ENCODE measurements at places on chromosomes 12 and 14.

GRCh38 chr12:55681142-55682077 lies 26.3 kb downstream of the ITGA7 start:
- DNase-seq = no peak

DNA sequence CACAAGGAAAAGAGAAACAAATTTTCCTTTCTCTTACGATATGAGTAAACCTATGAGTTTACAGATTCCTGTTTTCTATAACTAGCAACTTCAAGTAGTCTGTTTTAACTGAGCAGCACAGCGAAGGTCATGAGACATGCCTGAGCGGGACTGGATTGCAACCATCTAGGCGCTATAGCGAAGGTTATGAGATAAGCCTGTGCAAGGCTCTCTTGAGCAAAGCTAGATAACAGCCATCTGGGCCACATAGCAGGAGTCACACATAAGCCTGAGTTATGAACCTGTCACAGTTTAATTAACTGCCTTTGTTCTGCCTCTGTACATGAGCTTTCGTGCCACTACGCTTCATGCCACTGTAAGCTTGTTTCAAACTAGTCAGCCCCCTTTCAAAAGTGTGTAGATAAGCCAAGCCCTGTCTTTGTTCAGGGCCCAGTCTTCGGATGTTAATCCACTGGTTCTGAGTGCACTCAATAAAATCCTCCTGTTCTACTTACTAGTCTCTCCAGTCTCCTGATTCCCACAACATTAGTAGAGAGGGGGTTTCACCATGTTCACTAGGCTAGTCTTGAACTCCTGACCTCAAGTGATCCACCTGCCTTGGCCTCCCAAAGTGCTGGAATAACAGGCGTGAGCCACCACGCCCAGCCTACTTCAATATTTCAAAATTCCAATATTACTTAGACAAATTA lies 47.1 kb downstream of the SEC23A start:
- no peak for DNase-seq

DNA sequence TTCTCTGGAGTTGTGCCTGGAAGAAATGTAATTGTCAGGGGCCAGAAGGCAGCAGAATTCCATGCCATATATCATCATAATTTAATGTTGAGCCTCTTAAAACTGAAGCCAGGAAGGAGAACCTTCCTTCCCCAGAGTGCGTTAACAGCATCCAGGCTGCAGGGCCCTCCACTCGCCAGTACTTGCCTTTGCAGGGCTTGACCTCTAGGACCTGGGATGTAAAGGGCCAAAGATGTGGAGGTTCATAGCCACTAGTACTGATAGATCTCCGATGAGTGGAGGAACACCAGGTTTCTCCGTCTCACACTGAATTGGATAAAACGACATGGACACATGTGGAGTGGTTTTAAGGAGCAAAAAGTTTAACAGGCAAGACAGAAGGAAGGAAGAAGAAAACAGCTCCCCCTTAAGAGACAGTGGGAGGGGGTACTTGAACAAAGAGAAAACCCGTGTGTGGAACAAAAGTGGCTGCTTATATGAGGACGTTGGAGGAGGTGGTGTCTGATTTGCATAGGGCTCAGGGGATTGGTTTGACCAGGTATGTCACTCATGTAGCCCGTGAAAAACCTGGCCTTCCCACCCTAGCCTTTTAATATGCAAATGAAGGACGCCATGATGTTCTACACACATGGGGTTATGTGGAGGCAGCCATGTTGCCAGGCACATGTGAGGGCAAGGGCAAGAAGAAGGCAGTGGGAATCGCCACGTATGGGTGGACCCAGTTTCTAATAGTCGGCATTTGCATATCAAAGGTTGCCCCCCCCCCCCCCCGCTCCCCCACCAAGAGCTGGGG lies 38.8 kb upstream of the WSCD2 start:
- DNase-seq = no peak

DNA sequence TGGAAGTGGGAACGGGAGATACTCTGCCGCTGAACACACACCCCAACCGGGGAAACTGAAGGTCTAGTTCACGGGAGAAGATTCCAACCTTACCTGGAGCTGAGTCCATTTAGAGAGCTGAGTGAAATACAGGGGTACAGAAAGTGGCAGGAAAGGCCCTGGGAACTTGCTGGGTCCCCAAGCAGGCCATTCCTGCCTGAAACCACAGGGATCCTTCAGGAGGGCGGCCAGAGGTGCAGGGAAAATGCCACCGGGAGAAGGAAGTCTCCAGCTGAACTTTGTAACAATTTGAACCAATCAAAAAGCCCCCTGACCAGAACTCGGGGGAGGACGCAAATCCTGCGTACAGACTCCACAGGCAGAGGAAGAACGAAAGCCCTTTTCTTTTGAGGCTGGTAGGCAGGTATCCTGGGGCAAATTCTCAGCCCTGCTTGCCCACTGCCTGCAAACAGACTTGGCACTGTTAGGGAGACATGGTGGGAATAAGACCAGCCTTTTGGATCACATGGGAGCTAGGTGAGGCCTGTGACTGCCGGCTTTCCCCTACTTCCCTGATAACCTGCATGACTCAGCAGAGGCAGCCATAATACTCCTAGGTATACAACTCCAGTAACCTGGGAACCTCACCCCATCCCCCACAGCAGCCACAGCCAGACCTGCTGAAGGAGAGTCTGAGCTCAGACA lies 170.9 kb downstream of the SEC23A start:
- DNase-seq = no peak

- no peak for DNase-seq
These were observed 294.4 kb downstream of the TMTC2 start for GRCh38 chr12:82981150-82981549.

Data from cortex of kidney (tissue), 1 donor.